T-helper 22 cell (primary cell): ENCODE measurements at places on chromosomes 2 and 18.

- no peak for DNase-seq
Observed at GRCh38 chr18:23618862-23619387, 32.6 kb upstream of the NPC1 start.

- no peak for DNase-seq
Observed at GRCh38 chr2:111184725-111185310, 64.1 kb downstream of the BCL2L11 start.

GRCh38 chr2:164974221-164974620 lies 18.9 kb upstream of the SLC38A11 start:
- DNase-seq = no peak

- DNase-seq = peak; percentile 41
Observed at GRCh38 chr18:48948112-48949049, 2.4 kb downstream of the SMAD7 start.

- DNase-seq = peak; percentile 12
Observed at GRCh38 chr2:98569197-98569793, 39.0 kb downstream of the COA5 start.

GRCh38 chr2:217919781-217920351 lies 82.9 kb downstream of the TNS1 start:
- no peak for DNase-seq

- DNase-seq = no peak
Observed at GRCh38 chr18:40380686-40381439, 1574.2 kb upstream of the PIK3C3 start.

DNA sequence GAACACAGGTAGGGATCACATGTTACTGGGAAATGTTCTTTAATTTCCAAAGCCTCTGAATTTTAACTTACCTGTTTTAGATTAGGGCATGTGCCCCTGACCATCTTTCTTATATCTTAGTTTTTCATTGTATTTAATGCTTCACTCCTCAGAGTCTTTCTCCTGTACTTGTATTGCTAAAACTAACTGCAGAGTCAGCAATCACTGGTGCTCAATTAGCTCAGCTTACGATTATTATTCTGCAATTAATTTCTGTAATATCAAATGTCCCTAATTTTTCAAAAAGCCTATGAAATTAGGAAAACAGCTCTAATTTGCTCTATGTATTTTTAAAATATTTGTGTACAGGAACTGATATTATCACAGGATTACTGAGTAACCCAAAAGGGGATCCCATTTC lies 693.2 kb upstream of the SLC8A1 start:
- no peak for DNase-seq

DNA sequence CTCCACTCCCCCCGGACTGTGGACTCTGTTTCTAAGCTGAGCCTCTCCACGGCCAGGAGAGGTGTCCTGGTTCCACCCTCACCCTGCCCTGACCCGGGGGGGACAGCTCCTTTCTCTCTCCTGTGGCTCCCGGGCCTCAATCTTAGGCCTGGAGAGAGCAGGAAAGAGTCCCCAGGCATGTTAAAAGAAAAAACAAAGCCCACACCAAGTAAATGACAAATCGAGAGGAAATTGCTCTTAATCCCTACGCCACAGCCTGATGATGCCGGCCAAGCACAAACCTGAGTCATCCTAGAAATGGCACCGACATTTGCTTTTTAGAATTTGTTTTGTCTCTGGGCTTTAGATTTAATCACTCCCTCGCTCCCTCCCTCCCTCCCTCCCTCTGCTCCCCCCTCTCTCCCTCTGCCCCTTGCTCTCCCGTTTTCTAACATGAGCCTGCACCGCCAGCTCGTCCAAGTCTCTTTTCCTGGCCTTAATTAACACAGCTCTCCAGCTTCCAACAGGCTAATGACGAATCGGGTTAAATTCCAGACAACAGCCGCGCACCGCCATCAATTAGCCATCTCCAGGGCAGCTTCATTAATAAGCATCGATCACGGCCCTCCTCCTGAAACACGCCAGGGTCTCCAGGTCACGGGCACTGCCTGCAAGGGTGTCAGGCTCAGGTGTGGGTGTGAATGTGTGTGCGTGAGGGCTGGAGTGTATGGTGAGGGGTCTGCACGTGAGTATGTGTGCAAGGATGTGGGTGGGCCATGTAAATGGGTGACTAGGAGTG lies 230.8 kb downstream of the CELF4 start:
- DNase-seq = no peak

GRCh38 chr2:75491129-75491753 lies 69.5 kb downstream of the EVA1A start:
- DNase-seq = no peak

GRCh38 chr18:48937869-48938750 lies 12.7 kb downstream of the SMAD7 start:
- DNase-seq = no peak

DNA sequence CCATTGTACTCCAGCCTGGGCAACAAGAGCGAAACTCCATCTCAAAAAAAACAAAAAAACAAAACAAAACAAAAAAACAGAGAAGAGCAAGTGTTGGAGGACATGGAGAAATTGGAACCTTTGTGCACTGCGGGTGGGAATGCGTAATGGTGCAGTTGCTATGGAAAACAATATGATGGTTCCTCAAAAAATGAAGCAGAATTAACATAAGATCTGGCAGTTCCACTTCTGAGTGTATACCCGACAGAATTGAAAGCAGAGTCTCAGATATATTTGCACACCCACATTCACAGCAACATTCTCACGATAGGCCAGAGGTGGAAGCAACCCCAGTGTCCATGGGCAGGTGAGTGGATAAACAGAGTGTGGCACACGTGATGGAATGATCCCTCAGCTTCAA lies 11.0 kb upstream of the RALB start:
- no peak for DNase-seq

GRCh38 chr2:23502096-23502495 lies 117.1 kb downstream of the KLHL29 start:
- no peak for DNase-seq

DNA sequence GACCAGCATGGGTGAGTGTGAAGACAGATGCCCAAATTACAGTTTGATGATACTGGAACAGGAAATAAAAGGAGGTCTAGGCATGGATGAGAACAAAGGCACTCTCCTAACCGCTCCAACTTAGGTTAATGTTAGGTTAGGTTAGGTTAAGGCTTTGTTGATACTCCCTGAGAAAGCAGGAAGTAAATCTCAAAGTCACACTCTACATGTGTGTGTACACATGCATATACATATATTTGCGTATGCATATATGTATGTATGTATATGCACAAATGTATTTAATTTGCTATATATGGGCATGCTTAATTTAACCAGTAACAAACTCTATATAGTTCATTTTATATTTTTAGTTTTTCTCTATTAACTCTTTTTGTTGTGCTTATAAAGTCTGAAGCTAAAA lies 139.3 kb downstream of the UPP2 start:
- DNase-seq = no peak

DNA sequence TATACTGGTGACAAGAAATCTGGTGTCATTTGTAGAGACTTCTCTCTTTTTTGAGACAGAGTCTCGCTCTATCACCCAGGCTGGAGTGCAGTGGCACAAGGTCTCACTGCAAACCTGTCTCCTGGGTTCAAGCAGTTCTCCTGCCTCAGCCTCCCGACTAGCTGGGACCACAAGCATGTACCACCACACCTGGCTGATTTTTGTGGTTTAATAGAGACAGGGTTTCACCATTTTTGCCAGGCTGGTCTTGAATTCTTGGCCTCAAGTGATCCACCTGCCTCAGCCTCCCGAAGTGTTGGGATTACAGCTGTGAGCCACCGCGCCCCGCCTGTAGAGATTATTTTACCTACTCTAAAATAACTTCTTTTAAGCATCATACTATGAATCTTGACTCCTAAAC lies 6.5 kb downstream of the HNRNPLL start:
- DNase-seq = no peak

GRCh38 chr2:224918626-224919471 lies 123.4 kb downstream of the DOCK10 start:
- DNase-seq = no peak
